ENCODE measurements at places on chromosomes 11 and 22. TPM values are rescaled to one million over a fixed set of nuclear protein-coding genes. Genes with fewer than 3 reads are reported as not detected.

GRCh38 chr11:57644748-57645688, 4.7 kb downstream of the YPEL4 start:
- no peak overlapping the region for H3K27ac ChIP-seq
- H3K4me3 ChIP-seq = no peak overlapping the region
- peaks cover 36% of the 10 kb centered on the region for H3K4me1 ChIP-seq
- H3K27me3 ChIP-seq = peaks cover 48% of the 10 kb centered on the region
- peak; percentile 93 for DNase-seq
- H3K36me3 ChIP-seq = no peaks in the 10 kb centered on the region

DNA sequence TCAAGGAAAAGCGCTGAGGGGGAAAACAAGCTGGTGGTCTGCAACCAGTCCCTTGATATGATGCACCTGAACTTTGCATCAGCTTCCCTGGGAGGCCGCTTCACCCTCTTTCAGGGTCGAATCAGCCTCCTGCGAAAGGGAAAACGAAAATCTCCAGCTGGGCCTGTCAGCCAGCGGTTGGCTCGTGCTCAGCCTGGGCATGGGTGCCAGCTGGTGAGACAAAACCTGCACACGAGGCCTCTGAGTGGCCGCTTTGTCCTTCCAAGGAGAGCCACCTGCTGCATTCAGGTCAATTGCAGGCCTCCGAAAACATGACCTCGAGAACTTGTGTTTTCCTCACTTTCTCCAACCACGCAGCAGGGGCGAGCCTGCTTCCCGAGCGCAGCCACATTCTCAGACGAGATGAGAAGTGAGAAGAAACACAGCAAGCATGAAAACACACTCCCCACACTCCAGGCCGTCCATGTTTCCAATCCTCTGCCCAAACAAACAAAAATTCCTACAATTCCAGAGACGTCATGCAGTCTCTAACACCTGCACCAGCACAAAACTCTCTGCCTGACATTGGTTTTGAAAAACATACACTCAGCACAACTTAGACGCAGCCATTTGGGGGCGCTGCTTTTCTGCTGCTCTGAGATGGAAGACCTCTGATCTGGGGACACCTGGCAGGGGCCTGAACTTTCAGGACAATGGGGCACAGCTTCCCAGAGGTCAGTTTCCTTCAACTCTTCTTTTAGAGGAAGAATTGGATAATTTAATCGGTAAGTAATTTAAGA, 77.1 kb downstream of the DHCR7 start:
- H3K4me3 ChIP-seq = no peak overlapping the region
- H3K27ac ChIP-seq = no peak overlapping the region
- H3K4me1 ChIP-seq = no peaks in the 10 kb centered on the region
- peaks cover 5% of the 10 kb centered on the region for H3K27me3 ChIP-seq
- DNase-seq = no peak

- peak; percentile 61 for DNase-seq
- peaks cover 1% of the 10 kb centered on the region for H3K36me3 ChIP-seq
- peaks cover 12% of the 10 kb centered on the region for H3K27me3 ChIP-seq
- peaks cover 20% of the 10 kb centered on the region for H3K4me1 ChIP-seq
- peak within 1 kb of the TSS; percentile 73 for H3K4me3 ChIP-seq
- H3K27ac ChIP-seq = peak within 1 kb of the TSS; percentile 76
Measured at GRCh38 chr11:118607401-118608359, at the start of gene PHLDB1. Gene PHLDB1, plus strand, starts transcription at chr11:118607615. Its CDS starts 6,222 bp downstream, at chr11:118613837.

RAG2 gene
- total RNA-seq = not detected

- H3K4me3 ChIP-seq = no peak overlapping the region
- no peaks in the 10 kb centered on the region for H3K27me3 ChIP-seq
- H3K27ac ChIP-seq = no peak overlapping the region
- no peaks in the 10 kb centered on the region for H3K36me3 ChIP-seq
- peaks cover 16% of the 10 kb centered on the region for H3K4me1 ChIP-seq
Measured at GRCh38 chr22:17271711-17272451, 52.6 kb upstream of the ADA2 start.

DNA sequence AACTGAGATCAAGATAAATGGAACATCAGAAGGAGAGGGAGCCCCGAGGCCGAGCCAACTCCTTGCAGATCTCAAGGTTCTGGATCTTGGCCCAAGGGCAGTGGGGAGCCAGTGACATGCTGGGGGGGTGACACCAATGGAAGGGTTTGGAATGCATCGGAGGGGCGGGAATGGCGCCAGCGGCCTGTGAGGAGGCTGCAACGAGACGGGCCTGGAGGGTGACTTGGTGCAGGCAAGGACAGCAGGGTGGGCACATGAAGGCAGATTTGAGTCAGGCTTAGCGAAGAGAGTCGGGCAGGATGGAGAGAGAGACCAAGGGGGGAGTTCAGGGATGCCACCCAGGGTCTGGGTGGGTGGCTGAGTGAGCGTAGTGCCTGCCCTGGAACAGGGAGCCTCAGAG, 23.2 kb downstream of the ELFN2 start:
- no peak overlapping the region for H3K27ac ChIP-seq
- H3K4me1 ChIP-seq = no peaks in the 10 kb centered on the region
- H3K36me3 ChIP-seq = no peaks in the 10 kb centered on the region
- no peaks in the 10 kb centered on the region for H3K27me3 ChIP-seq

DNA sequence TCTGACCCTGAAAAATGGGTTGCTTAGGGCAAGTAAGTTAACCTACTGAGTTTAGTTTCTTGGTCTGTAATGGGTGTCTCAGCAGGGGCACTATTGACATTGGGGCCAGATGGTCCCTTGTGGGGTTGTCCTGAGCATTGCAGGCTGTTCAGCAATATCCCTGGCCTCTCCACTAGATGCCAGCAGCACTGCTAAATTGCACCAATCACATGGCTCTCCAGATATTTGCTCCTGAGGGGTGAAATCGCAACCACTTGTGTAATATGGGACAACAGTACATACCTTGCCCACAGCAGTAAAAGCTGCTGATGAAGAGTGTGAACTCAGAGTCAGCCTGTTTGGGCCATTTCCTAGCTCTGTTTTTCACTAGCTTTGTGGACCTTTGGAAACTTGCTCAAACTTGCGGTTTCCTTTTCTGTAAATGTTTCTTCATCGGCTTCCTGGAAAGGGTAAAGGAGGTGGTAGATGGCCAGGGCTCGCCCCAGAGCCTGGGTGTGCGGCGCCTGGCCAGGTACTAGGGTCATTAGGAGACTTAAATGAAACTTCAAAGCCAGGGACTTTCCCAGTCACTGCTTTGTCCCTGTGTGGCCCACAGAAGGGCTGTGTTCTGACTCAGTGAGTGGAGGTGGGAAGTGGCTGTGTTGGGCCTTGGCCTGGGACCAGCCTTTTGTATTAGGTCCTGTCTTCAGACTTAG, 13.0 kb downstream of the NCF4 start:
- H3K36me3 ChIP-seq = no peaks in the 10 kb centered on the region
- DNase-seq = peak; percentile 63
- peak overlapping the region; percentile 79 for H3K27ac ChIP-seq
- H3K4me3 ChIP-seq = no peak overlapping the region
- peaks cover 16% of the 10 kb centered on the region for H3K4me1 ChIP-seq

DNA sequence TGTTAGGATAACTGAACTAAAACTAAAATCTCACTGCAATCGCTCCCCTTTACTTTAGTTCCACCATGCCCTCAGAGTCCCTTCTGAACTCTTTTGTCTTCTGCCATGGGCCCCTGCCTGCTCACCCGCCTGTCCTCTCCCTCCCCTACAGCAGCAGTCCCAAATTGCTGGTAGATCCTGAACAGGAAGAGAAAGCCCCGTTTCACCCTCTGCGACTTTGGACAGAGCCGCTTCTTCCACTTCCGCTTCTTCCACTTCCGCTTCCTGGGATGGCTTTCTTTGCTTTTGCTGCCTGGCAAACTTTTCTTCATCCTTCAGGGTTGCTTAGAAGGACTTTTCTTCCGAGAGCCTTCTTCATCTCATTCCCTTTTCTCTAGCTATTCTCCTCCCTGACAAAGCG, 35.7 kb upstream of the TLCD5 start:
- H3K36me3 ChIP-seq = no peaks in the 10 kb centered on the region
- H3K4me1 ChIP-seq = no peaks in the 10 kb centered on the region
- no peak overlapping the region for H3K27ac ChIP-seq
- no peak for DNase-seq
- H3K27me3 ChIP-seq = peaks cover 33% of the 10 kb centered on the region
- H3K4me3 ChIP-seq = no peak overlapping the region

DNA sequence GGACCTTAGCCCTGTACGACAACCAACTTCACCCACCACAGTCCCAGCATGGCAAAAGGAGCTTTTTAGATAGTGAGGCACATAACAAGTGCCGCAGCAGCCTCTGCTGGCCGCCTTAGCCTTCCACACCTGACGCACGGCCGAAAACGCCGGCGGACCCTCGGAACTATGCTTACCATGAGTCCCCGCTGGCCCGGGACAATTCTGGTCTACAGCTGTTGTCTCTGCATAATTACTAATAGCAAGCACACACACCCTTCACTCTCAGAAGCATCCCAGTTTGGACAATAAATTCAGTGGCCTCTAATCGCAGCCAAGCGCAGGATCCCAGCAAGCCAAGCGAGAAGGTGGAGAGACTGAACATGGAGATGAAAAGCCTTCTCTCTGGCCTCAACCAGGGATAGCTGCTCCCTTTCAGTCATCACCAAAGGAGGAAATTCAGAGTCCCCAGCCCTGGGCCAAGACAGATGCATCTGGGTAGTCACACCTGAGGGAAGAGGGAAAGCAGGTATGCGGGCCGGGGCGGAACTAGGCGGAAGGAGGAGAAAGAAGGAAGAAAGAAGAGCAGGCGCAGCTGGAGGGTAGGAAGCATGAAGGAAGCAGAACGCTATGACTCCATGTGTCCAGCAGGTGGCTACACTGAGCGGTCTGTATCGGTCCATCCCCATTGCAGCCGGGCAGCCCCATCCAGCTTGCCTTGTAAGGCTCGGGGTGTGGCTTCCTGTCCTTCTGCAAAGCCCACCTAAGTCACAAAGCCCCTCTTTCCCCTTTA, 40.3 kb downstream of the BUD13 start:
- H3K36me3 ChIP-seq = peaks cover 2% of the 10 kb centered on the region
- no peak overlapping the region for H3K27ac ChIP-seq
- peaks cover 15% of the 10 kb centered on the region for H3K4me1 ChIP-seq
- peak; percentile 80 for DNase-seq

TRPC6 gene
- not detected for total RNA-seq

- H3K4me3 ChIP-seq = no peak overlapping the region
- no peaks in the 10 kb centered on the region for H3K27me3 ChIP-seq
- H3K36me3 ChIP-seq = no peaks in the 10 kb centered on the region
- no peaks in the 10 kb centered on the region for H3K4me1 ChIP-seq
- no peak for DNase-seq
- H3K27ac ChIP-seq = no peak overlapping the region
Measured at GRCh38 chr11:91261513-91261912, 963.1 kb upstream of the FAT3 start.

DNA sequence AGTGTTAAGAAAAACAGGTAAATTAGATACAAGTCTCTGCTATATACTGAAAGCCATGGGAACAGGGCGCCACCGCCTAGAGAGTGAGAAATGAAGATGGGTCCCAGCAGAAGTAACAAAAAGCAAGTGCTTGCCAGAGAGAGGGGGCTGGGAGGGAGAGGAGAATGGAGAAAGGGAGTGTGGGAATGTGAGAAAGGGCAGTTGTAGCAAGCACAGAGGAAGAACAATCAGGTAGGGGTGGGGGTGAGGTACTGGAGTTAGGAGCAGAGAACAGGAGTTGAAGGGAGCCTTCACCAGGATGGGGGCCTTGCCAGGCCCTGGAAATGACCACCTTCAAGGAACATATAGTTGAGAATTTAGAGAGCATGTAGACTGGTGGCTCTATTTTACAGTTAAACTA, 66.8 kb downstream of the TCF20 start:
- no peak overlapping the region for H3K4me3 ChIP-seq
- H3K27me3 ChIP-seq = no peaks in the 10 kb centered on the region

GRCh38 chr11:124627546-124627945, 4.9 kb downstream of the TBRG1 start:
- peaks cover 33% of the 10 kb centered on the region for H3K36me3 ChIP-seq
- DNase-seq = no peak
- no peaks in the 10 kb centered on the region for H3K27me3 ChIP-seq

SULT4A1 gene
- not detected for total RNA-seq

GRCh38 chr22:48075604-48076003, 1313.2 kb downstream of the TBC1D22A start:
- H3K27me3 ChIP-seq = peaks cover 31% of the 10 kb centered on the region
- no peak overlapping the region for H3K27ac ChIP-seq
- DNase-seq = no peak
- no peak overlapping the region for H3K4me3 ChIP-seq
- no peaks in the 10 kb centered on the region for H3K36me3 ChIP-seq

EIF4ENIF1 gene
- total RNA-seq = 50.5 TPM

GRCh38 chr11:111059726-111060125, 185.8 kb upstream of the POU2AF2 start:
- H3K27me3 ChIP-seq = no peaks in the 10 kb centered on the region
- H3K4me3 ChIP-seq = no peak overlapping the region

MYOD1 gene
- total RNA-seq = not detected

DNA sequence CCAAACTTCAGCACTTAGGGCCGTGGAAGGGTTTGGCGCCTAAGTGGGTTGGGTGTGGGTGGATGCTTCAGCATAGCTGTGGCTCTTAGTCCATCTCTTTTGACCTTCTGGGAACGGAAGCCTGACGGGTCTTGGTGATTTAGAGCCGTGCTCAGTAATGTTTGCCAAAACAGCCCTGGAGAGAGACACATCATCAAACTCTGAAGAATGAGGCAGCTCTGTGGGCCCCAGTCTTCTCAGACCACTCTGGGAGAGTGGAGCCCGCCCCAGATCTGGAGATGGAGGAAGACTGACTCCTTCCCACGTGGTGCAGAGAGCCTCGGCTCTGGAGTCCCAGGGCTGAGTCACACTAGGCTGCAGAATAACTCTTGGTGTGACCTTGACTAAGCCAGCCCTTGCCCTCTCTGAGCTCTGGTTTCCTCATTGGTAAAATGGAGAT, 168.9 kb downstream of the C11orf91 start:
- H3K4me3 ChIP-seq = no peak overlapping the region
- no peaks in the 10 kb centered on the region for H3K4me1 ChIP-seq
- no peaks in the 10 kb centered on the region for H3K36me3 ChIP-seq
- H3K27ac ChIP-seq = no peak overlapping the region

KRTAP5-9 gene
- total RNA-seq = not detected

KCNC1 gene
- not detected for total RNA-seq

OR52K1 gene
- total RNA-seq = not detected

- no peak for DNase-seq
- H3K27ac ChIP-seq = peak overlapping the region; percentile 98
- no peak overlapping the region for H3K4me3 ChIP-seq
- no peaks in the 10 kb centered on the region for H3K27me3 ChIP-seq
- peaks cover 50% of the 10 kb centered on the region for H3K36me3 ChIP-seq
- peaks cover 54% of the 10 kb centered on the region for H3K4me1 ChIP-seq
Measured at GRCh38 chr11:70206226-70206981, 3.3 kb downstream of the FADD start.

DNA sequence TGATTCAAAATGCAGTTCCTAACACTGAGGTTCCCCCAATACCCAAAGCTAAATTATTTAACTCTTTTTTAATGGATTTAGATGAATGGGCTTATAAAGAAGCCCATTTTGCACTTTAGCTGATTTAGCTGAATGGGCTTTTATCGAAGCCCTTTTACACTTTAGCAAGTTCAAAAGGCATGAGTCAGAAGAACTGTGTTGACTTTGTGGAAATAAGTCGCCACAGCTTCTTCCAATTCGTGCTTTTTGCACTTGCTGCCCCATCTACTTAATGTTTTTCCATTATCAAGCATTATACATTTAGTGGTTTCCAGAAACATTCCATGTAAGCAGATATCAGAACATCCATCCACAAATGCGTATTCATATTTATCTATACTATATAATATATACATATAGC, 20.5 kb upstream of the GRIA4 start:
- H3K27ac ChIP-seq = no peak overlapping the region
- H3K4me3 ChIP-seq = no peak overlapping the region
- H3K36me3 ChIP-seq = no peaks in the 10 kb centered on the region
- H3K27me3 ChIP-seq = no peaks in the 10 kb centered on the region
- no peak for DNase-seq
